ENCODE measurements at places on chromosomes 13 and 19.

DNA sequence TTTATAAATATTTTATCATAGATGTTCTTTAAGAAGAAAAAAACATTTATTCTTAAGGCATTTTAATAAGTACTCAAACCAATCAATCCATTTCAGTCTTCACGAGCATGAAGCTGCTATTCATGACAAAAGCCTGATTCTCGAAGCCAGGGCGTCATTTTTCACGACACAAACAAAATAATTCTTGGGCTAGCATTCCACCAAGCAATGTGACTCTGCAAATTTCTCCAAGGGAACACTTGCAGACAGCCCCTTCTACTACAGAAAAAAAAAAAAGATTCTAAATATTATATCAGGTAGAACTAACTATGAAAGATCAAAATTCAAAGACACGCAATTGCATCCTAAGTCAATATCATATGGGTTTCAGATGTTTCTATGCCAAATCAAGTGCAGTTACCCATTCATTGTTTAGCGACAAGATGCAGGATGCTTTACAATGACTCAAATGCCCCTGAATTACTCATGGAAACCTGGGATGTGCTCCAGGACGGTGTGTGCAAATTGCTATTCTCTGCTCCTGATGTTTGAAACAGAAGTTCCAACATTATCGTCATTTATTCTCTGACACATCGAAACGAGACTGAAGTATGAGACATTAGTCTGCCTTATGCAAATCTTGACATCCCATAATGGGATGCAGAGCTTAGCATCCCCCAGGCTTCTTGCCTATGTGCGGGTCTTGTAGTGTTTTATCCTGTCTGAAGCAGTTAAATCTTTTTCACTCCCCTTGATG lies 517.7 kb downstream of the MYO16 start:
- DNase-seq, result no peak

DNA sequence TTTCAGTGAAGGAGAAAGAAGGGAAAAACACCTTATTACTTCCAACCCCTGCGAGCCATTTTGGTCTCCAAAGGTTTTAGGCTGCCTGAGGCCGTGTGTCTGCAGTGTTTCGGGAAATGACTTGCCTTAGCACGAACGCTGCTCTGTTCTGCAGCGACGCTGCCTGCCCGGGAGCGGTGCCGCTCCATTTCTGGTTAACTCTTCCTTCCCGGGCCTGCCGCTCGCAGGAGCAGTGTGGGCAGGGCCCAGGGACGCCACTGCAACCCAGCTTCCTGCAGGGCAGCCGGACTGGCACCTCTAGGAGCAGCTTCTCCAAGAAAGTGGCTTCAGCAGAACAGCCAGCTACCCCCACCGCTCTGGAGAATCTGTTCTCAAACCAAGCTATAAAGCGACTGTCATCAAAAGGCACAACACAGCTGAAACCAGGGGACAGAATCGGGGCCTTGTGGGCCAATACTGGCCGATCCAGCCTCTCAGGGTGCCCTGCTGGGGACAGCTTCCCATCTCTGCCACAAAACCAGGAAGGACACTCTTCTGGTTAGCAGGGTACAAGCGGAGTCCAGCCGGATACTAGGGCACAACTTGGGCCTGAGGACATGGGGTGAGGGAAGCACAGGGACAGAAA lies 72.2 kb downstream of the KCTD15 start:
- DNase-seq, result no peak

DNA sequence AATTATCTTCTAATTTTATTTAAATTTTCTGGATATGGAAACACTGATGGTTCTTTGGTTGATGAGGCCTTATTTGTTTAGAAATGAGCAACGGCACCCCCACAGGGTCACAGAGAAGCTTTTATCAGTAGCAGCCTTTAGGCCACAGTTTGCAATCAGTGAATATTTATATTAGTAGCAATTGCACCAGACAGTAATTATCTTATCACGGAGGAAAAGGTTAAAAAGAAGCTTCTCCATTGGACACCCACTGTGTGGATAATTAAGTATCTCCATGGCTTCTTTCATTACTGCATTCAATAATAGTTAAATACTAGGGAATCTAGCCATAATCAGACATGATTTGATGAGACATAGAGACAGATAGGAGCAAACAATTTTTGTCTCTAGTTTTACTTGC lies 2099.2 kb upstream of the PCDH20 start:
- no peak for DNase-seq

GRCh38 chr19:18232540-18233223 lies 6.4 kb upstream of the PDE4C start:
- no peak for DNase-seq

DNA sequence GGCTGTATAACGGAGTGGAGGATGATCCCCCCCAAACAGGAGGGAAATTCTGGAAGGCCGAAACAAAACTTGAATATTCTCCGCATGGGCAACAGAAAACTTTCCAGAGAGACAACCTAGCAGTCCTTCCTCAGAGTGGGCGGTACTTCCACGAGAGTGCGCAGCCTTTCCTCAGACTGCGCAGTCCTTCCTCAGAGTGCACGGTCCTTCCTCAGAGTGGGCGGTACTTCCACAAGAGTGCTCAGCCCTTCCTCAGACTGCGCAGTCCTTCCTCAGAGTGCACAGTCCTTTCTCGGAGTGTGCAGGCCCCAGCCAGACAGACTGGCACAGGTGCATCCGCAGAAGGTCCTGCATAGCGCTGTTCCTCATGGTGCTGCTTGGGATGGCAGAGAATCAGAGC lies 12.7 kb upstream of the GALP start:
- no peak for DNase-seq

- no peak for DNase-seq
Observed at GRCh38 chr19:3669082-3669946, 31.0 kb downstream of the PIP5K1C start.

- no peak for DNase-seq
Observed at GRCh38 chr19:1360818-1361461, 22.8 kb upstream of the NDUFS7 start.

- DNase-seq, result no peak
Observed at GRCh38 chr13:113726961-113727411, 32.0 kb upstream of the TMEM255B start.

GRCh38 chr19:45764475-45764874 lies 4.6 kb downstream of the SIX5 start:
- no peak for DNase-seq

DNA sequence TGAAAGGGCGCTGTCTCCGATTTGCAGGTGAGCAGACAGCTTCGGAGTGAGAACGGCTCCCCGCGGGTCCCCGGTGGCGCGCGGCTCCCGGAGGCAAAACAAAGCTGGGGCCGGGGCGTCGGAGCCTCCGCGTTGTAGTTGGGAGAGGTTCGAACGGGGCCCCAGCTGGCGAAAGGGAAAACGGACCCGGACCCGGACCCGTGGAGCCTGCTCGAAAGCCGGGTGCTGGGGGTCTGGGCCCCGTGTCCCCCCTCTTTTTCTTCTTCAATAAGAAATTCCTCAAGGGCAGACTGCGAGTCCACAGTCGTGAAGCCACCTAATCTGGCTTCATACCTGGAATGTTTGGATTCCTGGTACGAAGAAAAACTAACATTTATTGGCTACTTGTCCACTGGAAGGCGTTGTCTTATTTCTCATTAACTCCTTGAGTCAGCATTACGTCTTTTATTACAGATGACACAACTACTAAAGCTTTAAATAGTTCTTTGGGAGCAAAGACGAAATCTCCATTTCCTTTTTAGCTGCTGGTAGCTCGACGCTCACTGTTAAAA lies 632 bp upstream of the MTIF3 start:
- DNase-seq, result no peak

GRCh38 chr13:31060220-31060619 lies 101.5 kb downstream of the HSPH1 start:
- DNase-seq, result no peak

DNA sequence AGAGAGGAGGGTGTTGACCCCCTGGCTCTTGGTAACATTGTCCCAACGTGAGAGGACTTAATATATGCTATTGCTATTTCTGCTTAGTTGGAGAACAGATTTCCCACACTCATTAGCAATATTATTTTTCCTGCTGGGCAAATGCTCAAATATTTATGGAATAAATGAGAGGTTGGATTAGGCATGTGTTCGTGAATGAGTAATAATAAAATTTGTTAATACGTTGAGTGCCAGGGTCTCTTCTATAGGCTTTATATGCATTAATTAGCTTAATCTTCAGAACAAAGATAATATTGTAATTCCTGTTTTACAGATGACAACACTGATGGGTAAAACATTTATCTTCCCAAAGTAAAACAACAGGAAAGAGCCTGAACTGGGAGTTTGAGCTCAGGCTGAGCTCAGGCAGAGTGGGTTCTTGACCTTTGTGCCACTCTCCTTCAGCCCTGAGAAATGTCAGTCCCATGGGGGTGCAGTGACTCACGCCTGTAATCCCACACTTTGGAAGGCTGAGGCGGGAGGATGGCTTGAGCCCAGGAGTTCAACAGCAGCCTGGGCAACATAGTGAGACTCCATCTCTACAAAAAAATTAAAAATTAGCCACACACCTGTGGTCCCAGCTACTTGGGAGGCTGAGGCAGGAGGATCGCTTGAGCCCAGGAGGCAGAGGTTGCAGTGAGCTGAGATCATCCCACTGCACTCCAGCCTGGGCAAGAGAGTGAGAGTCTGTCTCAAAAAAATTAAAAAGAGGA lies 1.2 kb downstream of the ZNF233 start:
- DNase-seq, result no peak

DNA sequence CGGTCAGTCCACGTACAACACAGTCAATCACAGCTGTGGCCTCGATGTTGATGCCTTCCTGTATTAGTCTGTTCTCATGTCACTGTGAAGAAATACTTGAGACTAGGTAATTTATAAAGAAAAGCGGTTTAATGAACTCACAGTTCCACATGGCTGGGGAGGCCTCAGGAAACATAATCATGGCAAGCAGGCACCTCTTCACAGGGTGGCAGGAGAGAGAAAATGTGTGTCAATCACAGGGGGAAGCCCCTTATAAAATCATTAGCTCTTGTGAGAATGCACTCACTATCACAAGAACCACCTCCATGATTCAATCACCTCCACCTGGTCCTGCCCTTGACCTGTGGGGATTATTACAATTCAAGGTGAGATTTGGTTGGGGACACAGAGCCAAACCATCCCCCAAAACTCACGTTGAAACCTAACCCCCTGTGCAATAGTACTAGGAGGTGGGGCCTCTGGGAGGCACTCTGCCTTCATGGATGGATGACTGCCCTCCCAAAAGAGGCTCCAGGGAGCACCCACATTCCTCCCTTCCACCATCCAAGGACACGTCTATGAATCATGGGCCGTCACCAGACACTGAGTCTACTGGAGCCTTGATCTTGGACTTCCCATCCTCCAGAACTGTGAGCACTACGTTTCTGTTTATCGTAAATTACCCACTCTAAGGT lies 2.3 kb upstream of the PROZ start:
- DNase-seq, result no peak

DNA sequence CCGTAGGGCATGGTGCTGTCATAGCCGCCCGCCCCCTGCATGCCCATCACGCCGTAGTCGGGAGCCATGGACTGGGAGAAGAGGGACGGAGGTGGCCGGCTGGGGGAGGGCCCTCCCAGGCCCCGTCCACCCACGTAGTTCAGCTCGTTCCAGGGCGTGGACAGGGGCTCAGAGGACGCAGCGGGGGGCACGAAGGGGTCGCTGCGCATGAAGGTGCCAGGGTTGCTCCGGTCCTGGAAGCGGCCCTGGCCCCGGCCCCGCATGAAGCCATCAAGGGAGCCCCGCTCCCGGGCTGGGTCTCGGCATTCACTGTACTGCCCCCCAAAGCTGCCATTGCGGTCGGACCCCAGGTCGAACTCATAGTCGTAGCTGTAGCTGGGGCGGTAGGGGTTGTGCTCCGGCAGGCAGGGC lies 6.7 kb downstream of the AKAP8 start:
- DNase-seq, result no peak

GRCh38 chr19:2083174-2083854 lies 12.8 kb downstream of the MOB3A start:
- DNase-seq, result no peak

- DNase-seq, result peak; percentile 74
Observed at GRCh38 chr13:112711528-112712265, 21.9 kb downstream of the ATP11A start.

DNA sequence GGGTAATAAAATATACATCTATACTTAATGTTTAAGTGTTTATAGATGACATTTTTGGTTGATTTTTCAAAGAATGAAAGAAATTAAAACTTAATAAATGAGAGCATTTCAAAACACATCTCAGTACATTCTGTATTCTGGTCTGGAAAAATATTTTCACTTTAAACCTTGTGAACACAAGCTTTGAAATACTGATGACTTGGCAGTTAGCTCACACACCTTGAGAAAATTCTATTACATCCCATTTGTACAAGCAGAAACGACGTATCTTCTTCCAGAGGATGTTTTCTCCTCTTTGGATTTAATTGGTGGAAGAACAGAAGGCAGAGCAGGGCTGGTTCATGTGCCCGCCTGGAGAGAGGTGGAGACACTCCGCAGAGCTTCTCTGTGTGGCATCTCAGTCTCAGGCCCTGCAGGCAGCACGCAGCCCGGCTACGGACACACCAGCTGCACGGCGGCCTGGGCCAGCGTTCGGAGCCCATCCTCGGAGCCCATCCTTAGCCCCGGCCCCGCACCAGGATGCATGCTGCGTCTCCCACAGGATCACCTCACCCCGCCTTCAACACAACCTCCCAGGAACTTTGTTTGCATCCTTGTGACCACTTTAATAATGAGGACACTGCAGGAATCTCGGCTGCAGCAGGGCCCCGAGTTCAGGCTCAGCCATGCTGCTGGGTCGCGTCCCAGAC lies 48.6 kb downstream of the SOX1 start:
- no peak for DNase-seq

DNA sequence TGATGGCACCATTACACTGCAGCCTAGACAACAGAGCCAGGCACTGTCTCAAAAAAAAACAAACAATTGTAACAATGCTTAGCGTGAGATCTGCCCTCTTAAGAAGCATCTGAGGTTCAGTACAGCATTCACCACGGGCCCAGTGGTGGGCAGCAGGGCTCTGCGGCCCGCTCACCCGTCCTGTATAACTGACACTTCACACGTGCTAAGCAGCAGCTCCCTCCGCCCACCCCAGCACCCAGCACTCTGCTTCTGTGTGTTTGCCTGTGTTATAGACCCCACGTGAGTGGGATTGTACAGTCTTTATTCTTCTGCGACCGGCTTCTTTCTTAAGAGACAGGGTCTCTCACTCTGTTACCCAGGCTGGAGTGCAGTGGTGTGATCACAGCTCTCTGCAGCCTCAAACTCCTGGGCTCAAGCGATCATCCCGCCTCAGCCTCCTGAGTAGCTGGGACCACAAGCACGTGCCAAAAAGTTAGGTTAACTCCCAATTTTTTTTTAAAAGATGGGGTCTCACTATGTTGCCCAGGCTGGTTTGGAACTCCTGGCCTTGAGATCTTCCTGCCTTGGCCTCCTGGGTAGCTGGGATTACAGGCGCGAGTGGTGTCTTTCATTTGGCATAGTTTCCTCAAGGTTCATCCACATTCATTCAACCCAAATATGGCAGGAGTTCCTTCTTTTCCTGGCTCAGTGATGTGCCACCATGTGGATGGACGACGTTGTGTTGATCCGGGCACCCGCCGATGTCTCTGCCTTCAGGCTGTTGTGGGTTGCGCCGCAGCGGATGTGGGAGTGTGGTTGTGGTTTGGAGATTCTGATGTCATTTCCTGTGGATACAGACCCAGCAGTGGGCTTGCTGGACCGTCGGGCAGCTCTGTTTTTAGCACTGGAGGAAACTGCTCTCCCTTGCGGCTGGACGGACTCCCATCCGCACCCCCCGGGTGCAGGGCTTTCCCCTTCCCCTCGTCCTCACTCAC lies 170.0 kb downstream of the KDM4B start:
- no peak for DNase-seq

Data from iPS DF 6.9 (cell line).